ENCODE measurements at places on chromosomes 3 and 15. TPM values are rescaled to one million over a fixed set of nuclear protein-coding genes. Genes with fewer than 3 reads are reported as not detected.

The STRIT1 gene
- polyA plus RNA-seq, result not detected

The MNS1 gene
- 0.29 TPM for polyA plus RNA-seq

The DGKG gene
- 4.2 TPM for polyA plus RNA-seq

GRCh38 chr3:141330718-141331376 is 37.5 kb upstream of the ZBTB38 start:
- no peak for DNase-seq

DNA sequence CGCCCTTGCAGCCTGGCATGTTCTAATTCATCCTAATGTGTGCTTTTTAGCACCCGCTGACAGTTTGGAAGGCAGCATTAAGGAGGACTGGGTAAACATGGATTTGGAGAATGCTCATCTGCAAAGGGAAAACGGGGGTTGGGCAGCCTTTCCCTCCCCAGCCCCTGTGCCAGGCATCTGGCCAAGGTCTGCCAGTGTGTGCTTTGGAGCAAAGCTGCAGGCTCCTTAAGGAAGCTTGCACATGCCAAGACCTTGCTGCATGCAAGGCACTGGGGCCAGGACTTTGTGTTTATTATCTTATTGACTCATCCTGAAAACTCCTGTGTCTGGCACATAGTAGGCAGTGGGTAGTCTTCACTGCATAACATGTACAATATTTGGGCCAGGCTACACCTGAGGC is 20.1 kb downstream of the FAM3D start:
- DNase-seq, result no peak

DNA sequence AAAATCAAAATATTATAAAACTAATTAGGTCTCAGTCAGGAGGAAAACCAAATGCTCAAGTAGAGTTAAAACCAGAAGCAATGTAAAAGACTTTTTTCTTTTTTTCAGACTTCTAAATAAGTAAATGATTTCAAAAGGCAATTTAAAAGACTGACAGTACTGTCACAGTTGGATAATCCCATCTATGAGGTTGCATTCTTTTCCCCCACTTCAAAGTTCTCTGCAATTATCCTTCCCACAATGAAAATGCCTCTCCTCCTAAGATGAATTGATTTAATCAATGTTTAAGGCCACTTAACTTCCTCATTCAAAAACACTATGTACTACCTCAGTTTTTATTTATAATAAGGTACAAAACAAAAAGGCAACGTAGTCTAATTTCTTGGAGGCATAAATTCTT is 8.1 kb downstream of the MRPL3 start:
- DNase-seq, result no peak

GRCh38 chr15:45101749-45102148 is 12.2 kb downstream of the DUOX2 start:
- no peak for DNase-seq

DNA sequence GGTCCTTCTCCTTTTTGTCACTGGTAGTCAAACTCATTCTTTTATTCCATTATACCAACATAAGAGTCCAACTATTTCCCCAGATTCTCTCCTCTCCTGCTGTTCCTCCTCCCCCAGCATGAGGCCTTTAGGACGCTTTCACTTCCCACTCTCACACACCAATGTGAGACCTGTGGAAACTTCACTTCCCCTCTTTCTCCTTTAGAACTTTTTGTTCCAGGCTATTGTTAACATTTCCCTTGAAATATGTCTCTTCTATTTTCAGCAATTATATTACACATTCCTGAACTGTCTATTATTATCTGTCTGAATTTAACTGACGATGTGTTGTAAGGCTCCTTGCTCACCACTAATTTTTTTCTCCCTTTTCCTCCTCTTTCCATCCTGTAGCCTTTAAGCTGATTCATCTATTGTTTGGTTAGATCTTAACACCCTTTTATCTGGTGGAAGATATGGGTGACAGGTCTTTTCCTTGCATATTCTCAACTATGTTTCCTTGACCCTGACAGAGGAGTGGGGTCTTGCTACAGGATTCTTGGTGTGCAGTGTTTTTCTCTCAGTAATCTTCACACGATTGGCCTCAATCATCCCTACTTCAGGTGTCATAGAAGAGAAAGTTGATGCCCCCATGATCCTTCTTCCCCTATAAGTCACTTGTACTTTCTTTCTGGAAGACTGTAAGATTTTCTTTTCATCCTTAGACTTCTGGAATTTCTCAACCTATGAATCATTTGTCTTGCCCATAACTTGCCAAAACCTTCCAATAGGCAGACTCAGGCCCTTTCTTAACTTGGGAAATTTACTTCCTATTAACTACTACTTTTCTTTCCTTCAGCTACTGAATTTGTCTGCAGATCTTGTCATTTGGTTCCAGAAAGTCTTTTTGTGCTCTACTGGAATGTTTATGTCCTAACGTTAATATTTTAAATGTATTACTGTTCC is 5.9 kb downstream of the CYP19A1 start:
- peak; percentile 66 for DNase-seq

- no peak for DNase-seq
These were observed 174.6 kb downstream of the MEGF11 start for GRCh38 chr15:66078929-66079275.

Data from CD14-positive monocyte (primary cell).